ENCODE measurements at places on chromosomes 12 and 14.

GRCh38 chr14:70808416-70809224, 693 bp downstream of the MAP3K9 start:
- no peak for DNase-seq

DNA sequence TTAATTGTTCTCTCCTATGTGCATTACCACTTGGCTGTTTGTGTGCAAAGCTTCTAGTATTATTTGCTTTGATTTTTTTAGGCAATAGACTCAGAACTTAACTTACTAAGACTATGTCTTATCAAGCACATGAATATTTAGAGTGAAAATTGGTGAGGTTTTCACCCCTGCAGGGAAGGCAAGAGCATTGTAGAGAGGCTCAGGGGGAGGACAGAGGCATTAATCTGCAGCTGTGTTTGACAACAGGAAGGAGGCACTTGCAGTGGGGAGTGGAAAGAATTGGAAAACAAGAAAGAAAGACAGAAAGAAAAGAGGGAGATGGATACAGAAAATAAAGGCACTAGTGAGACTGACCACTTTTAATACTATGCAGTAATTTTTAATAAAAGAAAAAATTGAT, 431.6 kb downstream of the PDZRN4 start:
- DNase-seq, result no peak

GRCh38 chr12:130301559-130301958, 36.1 kb upstream of the PIWIL1 start:
- no peak for DNase-seq

DNA sequence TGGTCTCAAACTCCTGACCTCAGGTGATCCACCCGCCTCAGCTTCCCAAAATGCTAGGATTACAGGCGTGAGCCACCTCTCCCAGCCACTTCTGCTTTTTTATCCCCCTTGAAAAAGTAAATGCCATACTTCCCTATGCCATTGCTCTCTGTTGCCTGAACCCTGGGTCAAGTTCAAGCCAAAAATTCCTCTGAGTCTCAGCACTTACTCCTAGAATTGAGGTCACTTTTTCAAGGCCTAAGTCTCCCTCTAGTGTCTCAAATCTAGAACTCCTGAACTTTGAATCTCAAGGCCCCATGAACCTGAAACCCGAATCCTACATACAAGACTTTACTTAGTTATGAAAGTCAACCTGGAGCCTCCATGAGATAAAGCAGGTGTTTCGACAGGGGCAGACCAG, 1.4 kb upstream of the APOBEC1 start:
- no peak for DNase-seq

- DNase-seq, result no peak
Measured at GRCh38 chr14:93262446-93262845, 55.4 kb downstream of the UBR7 start.

- DNase-seq, result no peak
Measured at GRCh38 chr14:30958555-30959407, 66.7 kb upstream of the AP4S1 start.

- peak; percentile 46 for DNase-seq
Measured at GRCh38 chr14:35821564-35822411, 4.3 kb upstream of the BRMS1L start.

- DNase-seq, result peak; percentile 91
Measured at GRCh38 chr12:93819050-93819491, 141.9 kb downstream of the CRADD start.

DNA sequence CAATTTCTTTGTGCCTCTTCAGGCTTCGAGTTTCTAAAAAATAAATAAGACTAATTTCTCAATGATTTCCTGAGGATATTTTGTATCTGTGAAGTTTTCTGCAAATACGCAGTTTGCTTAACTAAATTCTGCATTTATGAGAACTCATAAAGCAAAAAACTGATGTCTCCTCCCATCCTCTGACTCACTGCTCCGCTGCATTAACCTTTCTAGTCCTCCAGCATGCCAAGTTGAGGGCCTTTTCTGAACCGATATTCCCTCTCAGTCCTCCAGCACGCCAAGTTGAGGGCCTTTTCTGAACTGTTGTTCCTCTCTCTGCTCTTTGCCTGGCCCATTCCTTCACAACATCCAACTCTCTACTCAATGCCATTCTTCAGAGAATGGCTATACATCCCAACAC, 3.2 kb downstream of the IPO8 start:
- DNase-seq, result peak; percentile 25

DNA sequence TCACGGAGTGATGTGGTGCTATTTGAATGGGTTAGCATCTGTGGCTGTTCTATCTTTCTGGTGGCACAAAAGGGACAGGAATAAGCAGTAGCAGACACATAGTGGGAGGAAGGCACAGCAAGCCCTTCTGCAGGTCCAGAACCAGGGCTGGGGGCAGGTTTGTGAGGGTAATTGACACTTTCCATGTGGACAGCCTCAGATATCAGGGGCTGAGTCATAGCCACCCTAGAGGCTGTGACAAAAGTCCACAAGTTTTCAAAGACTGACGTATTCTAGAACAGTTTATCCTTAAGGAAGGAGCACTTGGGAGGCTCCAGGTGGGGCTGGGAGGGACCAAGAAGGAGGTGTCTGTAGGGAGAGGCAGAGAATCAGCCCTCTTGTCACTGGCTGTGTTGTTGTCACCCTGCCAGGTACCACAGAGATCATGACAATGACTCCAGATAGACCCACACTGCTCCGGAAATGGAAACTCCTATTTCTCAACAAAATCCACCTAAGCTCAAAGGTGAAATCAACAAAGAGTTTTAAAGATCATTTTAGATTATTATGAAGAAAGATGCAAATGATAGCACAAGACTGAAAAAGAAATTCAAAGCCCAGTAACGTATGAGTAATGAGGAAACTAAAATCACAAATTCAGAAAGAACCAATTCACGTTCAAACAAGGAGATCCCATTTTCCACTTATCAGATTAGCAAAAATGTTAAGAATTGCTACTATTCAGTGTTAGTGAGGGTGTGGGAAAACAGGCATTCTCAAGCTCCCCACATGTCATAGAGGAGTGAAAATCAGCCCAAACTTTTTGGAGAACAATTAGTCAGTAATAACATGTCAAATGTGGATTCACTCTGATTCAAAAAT, 48.3 kb downstream of the NFKBIA start:
- DNase-seq, result peak; percentile 67

DNA sequence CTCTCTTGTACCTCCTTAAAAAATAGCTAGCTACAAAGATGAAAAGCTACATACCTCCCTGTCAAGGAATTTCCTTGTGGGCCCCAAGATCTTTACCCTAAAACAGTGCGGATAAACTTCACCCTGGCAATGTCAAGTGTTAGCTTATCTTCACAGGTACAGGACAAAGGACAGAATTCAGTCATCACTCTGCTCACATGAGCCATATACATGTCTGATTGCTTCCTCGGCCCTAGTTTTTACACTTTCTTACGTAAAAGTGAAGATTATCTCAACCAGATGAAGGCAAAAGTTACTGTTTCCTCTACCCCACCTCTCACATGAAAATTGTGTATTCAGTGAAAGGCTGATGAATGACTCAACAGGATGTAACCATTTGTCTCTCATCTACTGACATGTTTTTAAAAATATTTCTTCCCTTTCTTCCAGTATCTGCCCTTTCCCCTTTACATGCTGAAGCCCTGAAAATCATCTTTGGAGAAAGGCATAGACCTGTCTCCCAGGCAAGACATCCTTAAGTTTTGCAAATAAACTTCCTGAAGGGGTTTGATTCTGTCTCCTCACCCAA, 890.1 kb downstream of the GALC start:
- no peak for DNase-seq

GRCh38 chr12:43571885-43572284, 19.9 kb upstream of the ADAMTS20 start:
- no peak for DNase-seq

DNA sequence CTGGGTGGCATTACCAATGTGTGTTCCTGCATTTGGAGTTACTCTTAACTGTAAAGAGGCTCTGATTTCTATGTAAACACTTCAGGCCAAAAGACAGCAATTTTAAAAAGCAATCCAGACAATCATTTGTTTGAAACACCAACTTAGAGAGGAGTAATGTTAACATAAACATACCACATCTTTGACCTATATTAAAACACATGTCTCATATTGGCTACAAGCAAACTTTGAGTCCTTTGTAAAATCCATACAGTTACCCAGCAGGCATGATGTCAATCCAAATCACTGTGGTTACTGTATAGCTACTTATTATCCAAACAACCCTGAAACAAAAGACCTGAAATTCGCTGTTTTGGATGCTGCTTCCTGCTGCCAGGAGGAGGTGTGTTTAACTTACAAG, 7.5 kb upstream of the G2E3 start:
- DNase-seq, result no peak

DNA sequence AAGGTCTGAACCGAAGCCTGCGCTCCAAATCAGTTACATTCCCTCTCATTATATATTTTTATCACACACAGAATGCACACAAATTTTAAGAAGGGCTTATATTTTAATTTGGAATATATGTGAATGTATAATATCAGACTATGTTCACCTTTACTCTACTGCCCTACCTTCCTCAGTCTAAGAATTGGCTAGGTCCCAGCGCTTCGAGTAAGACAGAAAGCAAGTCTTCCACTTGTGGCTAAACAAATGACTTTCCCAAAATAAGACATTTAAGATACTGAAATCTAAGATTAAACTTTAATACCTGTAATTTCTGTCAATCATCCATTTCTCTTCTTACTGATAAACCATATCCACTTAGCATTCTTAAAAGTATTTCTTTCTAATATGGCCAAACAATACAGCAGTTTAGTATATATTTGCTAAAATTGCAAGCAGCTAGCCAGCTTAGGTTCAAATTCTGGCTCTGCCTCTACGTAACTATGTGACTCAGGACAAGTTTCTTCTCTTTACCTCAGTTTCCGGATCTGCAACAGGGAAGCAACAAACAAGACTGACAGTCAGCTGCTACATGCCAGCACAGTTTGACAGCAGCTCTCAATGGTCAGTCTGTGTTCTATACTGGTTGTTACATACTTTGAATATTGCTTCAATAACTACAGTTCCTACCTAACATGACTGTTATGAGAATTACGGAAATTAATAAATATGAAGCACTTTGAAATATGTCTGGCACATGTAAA, 2.0 kb downstream of the INTS13 start:
- DNase-seq, result no peak

GRCh38 chr12:108570743-108571608, 8.6 kb downstream of the ISCU start:
- peak; percentile 62 for DNase-seq

- no peak for DNase-seq
Measured at GRCh38 chr12:112096070-112096469, 12.5 kb downstream of the NAA25 start.

GRCh38 chr14:57575482-57575881, 81.8 kb upstream of the CCDC198 start:
- no peak for DNase-seq

GRCh38 chr14:63443361-63443760, 99.8 kb downstream of the PPP2R5E start:
- no peak for DNase-seq

Data from amniotic epithelial cell (primary cell).